ENCODE measurements at places on chromosomes 13 and 19.

DNA sequence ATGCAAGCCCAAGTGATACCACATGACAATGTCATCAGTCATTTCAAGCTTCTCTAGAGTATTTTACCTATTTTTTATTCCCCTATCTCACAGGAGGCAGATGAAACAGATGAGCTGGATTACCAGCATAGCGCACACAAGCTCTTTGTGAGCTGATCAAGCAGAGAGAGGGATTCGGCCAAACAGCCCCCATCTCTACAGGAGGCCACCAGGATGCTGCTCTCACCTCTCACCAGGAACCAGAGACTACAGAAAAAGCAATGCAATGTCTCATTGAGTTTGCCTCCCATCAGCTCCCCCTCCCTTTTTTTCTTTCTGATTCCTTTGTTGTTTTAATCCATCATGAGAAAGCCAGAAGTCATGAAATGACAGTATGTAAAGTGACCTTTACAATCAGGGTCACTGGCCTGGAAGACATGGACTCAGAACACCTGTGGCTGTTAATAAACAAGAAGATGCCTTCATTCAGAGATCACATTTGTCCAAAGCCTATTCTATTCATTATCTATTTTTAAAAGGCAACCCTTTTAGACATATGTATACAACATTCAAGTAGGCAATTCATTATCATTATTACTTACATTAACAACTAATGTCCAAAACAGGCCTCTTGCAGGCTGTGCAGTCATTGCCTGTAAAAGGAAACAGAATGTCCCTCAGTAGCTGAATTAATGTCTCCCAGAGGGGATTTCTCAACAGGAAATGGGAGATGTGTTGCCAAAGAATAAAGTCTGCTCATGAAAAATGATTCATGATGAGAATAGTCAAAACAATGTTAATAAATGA is 656.6 kb downstream of the TBC1D4 start:
- no peak for DNase-seq

DNA sequence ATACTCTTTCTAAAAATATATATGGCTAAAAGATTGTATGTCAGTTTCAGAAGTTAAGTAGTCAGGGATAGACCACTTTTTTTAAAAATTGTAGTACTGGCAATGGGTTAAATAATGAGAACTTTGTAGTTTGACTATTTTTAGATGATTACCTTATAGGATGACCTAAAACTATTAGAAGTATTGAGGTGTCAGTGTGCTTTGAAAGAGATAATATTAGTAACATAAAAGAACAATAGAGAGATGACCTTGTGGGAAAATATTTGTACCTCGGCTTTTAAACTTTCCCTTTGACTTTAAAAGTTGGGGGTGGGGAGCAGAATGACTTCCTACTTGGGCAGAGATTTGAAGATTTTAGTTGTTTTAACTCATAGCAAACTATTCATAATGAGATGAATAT is 48.3 kb downstream of the SLAIN1 start:
- no peak for DNase-seq

GRCh38 chr13:102177431-102177830 is 224.4 kb downstream of the FGF14 start:
- no peak for DNase-seq

GRCh38 chr13:40023595-40024203 is 368.2 kb downstream of the COG6 start:
- DNase-seq = no peak

DNA sequence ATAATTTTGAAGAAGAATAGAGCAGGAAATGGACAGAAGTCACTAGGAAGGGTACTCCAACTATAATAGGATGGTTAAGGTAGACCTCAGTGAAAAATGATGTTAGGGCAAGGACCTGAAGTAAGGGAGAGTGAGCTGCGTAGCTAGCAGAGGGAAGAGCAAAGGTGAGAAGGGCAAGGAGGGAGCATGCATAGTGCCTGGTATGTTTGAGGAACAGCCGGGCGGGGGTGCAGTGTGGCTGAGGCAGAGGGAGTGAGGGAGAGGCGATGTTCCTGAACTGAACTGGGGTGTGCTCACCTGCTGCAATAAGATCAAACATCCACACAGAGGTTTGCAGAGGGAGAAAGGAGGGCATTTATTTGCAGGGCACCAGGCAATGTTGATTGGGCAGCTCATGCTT is 110.4 kb downstream of the DNAJC15 start:
- DNase-seq = no peak

GRCh38 chr19:28208745-28209144 is 1004.2 kb downstream of the UQCRFS1 start:
- DNase-seq = no peak

- peak; percentile 57 for DNase-seq
Measured at GRCh38 chr13:113758651-113759524, at the start of gene TMEM255B. TMEM255B (plus strand) TSS chr13:113759226; CDS start chr13:113759270, 44 bp downstream.

GRCh38 chr19:5623397-5624017 is 624 bp downstream of the SAFB start:
- no peak for DNase-seq

- no peak for DNase-seq
Measured at GRCh38 chr13:24629320-24629719, 50.9 kb upstream of the ATP12A start.

DNA sequence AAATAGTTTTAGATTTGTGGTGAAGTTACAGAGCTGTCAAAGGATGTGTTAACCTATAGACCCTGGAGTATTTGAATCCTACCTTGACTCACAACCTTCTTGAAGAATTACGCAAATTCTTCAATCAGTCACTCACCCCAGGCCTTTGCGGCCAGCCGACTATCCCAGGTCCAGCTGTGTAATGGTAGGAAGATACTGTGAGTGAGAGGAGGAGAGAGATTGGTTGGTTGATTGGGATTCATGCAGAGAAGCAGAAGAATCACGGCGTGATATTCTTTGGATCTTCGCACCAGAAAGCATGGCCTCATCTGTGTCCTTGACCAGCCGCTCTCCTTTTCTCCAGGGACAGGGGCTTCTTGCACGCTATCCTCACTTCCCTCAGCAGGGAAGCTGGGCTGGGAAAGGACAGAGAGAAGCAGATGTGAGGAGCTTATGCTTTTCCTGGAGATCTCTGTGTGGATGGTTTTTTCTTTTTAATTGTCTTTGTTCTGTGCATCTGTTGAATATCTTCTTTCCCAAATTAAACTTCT is 249.1 kb downstream of the GGACT start:
- no peak for DNase-seq

DNA sequence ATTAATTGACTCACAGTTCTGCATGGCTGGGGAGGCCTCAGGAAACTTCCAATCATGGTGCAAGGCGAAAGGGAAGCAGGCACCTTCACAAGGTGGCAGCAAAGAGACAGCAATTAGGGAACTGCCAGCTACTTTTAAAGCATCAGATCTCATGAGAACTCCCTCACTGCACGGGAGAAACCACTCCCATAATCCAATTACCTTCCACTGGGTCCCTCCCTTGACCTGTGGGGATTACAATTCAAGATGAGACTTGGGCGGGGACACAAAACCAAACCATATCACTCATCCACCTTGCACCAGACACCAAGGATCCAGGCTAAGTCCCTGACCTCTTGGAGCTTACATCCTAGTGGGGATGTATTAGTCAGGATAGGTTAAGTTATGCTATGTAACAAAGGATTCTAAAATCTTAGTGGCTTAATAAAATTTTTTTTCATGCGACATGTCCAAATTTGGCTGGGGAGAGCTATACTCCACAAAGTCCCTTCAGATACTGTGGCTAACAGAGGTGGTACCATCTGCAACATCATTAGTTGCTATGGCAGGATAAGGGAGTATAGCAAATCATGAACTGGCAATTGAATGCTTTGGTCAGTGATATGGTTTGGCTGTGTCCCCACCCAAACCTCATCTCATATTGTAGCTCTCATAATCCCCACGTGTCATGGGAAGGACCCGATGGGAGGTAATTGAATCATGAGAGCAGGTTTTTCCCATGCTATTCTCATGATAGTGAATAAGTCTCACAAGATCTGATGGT is 8.3 kb upstream of the FAM187B start:
- no peak for DNase-seq

GRCh38 chr13:67107979-67108378 is 122.2 kb downstream of the PCDH9 start:
- DNase-seq = no peak

DNA sequence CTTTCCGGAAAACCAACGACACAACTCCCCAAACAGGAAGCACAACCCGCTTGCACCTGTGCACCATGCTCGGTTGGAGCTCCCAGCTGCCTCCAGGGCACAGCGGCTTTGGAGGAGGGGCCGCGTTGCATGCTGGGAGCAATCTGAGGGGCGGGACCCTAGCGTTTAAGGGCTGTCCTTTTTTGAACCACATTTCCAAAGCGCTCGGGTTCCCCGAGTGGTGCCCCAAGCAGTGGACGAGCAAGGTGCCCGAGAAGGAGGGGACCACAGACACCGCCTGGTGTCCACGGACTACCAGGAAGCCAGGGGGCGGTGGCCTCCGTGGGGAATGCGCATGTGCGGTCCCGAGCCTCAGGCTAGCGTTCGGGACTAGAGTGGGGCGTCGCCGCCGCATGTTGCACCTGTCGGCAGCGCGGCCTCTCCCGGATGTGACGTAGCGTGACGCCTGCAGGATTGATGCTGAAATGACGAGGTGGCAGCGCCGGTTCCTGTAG is 11.9 kb upstream of the ZNF57 start:
- DNase-seq = peak; percentile 33

- DNase-seq = peak; percentile 64
Measured at GRCh38 chr19:13099073-13099999, 3.3 kb downstream of the LYL1 start.

DNA sequence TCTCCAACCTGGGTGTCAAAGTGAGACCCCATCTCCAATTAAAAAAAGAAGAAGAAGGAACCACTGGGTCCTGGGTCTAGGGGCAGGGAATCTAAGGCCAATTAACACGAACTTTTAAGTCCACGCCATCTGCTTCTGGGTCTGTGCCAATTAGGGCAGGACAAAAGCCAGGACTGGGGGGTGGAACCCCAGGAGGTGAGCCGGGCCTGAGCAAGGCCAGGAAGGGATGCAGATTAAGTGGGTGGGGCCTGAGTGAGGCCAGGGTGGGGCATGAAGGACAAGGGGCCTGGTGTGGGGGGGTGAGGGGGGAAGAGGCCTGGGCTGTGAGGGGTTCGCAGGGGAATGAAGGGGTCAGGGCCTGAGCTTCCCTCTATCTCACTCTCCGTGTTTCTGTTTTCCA is 26.3 kb upstream of the ZNF83 start:
- DNase-seq = no peak

DNA sequence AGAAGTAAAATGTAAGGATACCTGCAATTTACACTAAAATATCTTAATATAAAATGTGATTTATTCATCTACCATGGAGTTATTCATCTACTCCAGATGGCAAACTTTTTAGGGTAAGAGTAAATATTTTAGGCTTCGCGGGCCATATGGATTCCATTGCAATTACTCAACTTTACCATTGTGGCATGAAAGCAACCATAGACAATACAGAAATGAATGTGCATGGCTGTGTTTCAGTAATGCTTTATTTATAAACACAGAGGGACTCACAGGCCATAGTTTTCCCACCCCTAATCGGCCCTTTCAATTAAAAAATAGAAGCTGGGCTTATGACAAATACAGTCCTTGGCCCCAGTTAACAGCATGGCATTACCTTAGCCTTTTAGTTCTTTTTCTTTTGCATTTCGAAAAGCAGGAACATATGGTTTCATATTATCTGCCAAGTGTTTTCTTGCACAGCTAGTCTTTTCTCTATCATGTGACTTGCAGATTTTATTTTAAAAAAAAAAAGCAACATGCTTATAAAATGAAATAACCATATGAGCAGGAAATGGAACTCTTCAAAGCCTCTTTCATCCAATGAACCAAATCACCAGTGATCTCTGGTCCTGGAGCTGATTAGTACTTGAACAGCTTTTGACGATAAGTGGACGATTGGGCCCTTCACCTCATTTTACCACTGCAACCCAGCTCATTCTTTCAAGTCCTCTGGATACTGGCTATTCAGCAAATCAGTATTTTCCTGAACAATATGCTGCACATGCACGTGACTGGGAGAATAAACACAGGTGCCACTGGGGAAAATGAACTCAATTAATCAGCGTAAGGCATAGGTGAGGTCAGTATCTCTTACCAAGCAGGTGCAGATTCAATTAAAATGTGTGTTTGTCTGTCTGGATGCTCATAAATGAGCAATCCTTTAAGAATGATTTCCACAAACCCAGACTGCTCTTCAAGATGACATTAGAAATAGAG is 63.9 kb downstream of the LHFPL6 start:
- no peak for DNase-seq

DNA sequence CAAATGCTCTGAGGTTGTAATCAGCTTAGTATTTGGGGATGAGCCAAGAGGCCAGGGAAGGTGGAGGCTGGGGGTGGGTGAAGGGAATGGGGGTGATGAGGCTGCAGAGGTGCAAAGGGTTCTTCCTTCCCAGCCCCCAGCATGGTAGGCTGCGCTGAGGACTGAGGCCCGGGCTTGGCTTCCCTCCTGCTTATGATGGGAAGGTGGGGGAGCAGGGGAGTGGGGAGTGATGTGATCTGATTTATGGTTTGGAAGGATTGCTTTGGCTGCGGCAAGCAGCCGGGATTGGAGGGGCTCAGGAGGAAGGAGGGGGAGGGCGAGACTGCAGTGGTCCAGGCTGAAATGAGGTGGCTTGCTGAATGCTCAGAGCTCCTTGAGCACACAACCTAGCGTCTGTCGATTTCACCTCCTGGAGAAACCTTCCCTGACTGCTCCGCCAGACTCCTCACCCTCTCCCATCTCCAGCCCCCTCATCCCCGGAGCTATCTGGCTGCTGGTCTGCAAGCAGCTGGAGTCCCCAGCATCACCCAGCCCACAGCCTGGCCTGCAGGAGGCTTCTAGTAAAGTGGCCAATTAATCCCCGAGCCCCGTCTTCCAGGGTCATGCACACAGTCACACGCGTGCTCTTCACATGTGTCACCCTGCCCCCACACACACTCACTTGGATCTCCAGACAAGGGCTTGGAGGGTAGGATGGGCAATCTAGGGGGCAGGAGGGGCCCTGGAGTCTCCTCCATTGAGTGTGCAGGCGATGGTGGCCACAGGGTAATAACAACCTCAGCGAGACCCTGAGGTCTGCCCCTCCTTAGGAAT is 757 bp upstream of the CLEC11A start:
- DNase-seq = no peak

- peak; percentile 43 for DNase-seq
Measured at GRCh38 chr19:2613507-2614295, 88.8 kb downstream of the GNG7 start.

DNA sequence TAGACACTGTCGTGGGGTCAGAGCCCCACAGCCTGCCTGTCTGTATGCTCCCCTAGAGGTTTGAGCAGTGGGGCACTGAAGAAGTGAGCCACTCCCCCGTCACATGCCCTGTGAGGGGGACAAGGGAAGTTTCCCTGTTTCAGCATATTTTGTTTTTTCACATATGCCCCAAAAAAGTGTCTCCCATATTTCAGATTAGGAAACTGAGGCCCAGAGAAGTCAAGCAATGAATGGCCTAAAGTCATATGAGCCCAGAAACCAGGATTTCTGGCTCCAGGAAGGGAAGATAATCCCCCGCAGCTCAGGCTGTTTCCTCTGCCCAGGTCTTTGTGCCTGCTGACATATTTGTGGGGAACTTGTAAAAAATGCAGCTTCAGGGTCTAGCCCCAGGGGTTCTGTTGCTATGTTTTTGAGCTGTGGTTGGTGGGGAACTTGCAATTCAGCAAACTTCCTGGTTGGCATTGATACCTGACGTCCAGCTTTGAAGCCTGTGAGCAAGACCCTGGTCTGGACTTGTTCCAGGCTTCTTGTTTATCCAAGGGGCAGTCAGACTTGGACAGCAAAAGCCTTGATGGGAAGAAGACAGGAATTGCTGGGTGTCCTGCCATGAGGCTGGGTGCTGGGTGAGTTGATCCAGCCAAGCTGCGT is 9.5 kb downstream of the RASL11A start:
- DNase-seq = no peak

- no peak for DNase-seq
Measured at GRCh38 chr19:1291761-1292418, 6.2 kb downstream of the EFNA2 start.
